ENCODE measurements at places on chromosomes 7 and 10.
A peak's percentile ranks its signal among the peaks of the same experiment; 100 is the strongest.

GRCh38 chr7:53094827-53095226 is 59.4 kb downstream of the POM121L12 start:
- no peak for DNase-seq

DNA sequence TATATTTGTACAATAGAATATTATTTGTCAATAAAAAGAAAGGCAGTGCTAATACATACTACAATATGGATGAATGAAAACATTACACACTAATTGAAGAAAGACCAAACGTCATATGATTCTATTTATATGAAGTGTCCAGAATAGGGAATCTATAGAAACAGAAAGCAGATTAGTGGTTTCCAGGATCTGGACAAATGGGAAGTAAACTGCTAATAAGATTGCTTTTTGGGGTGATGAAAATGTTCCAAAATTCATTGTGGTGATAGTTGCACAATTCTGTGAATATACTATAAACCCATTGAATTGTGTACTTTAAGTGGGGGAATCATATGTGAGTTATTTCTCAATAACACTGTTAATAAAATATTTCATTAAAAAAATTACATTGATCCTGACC is 78.2 kb upstream of the IFRD1 start:
- DNase-seq = no peak

GRCh38 chr10:11049806-11050205 is 32.1 kb downstream of the CELF2 start:
- no peak for DNase-seq

- no peak for DNase-seq
Observed at GRCh38 chr7:40755438-40755837, 620.6 kb downstream of the SUGCT start.

- DNase-seq = no peak
Observed at GRCh38 chr7:17022920-17023319, 141.1 kb upstream of the AGR3 start.

- DNase-seq = no peak
Observed at GRCh38 chr7:139284252-139284896, 53.3 kb downstream of the UBN2 start.

GRCh38 chr10:103982639-103983038 is 15.7 kb downstream of the SLK start:
- no peak for DNase-seq

GRCh38 chr7:24739306-24739705 is 18.0 kb downstream of the GSDME start:
- DNase-seq = no peak

GRCh38 chr10:117016266-117016665 is 11.3 kb upstream of the SHTN1 start:
- DNase-seq = no peak

- peak; percentile 52 for DNase-seq
Observed at GRCh38 chr10:21527598-21528235, 2.2 kb upstream of the SKIDA1 start.

GRCh38 chr10:96410296-96410695 is 51.5 kb upstream of the OPALIN start:
- no peak for DNase-seq

DNA sequence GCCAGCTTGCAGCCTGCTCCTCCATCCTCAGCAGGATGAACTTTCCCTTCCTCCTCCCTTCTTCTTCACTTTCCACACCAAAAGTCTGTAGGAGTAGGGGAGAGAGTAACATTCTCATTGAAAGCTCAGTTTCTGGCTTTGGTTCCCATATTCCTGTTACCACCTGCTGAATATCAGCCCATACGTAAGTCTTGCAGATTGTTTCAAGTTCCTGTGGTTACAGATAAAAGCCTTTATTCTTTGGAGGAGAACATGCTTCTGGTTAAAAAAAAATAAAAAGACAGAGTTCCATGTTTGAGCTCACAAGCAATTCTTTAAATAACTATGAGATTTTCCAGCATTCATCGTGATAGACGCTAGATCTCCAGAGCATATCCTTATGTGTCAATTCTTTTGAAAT is 637.3 kb downstream of the SUGCT start:
- no peak for DNase-seq

- no peak for DNase-seq
Observed at GRCh38 chr10:29328983-29329382, 40.1 kb downstream of the LYZL1 start.

DNA sequence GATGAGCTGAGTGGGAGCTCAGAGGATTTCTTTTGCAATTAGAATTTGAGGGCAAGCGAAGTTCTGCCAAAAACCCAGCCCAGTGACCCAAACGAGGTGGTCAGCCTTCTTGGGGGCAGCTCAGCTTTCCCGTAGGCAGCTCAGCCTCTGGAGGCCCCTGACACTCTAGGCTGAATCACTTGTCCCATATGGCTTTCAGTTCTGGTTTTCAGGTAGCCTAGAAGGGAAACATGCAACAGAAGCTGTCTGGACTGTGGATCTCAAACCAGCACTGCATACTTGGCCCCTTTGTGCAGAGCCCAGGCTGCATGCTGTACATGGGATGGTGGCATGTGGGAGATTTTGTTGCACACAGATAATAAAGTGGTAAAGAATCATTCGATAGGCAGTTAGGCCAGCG is 322.8 kb downstream of the ANKRD30A start:
- no peak for DNase-seq

DNA sequence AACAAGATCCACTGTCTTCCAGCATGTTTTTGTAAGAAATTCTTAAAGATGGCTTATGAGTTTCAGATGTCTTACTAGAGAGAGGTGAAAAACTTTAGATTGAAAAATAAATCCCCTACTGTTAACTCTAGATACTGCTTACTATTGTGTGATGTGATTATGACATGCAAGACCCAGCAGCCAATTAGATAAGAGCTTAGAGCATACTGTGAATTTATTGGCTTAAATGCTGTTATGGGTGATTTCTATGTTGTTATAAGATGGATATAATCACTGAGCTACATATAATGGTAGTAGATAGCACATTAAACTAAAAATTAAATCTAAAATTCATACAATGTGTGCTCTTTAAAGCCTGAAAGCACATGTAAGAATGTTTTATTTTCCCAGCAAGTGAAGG is at the start of gene RNF133:
Gene RNF133 (minus strand): TSS at position 101 of the 400 bp plus-strand sequence. CDS start 199 bp downstream, outside the sequence.
- no peak for DNase-seq

DNA sequence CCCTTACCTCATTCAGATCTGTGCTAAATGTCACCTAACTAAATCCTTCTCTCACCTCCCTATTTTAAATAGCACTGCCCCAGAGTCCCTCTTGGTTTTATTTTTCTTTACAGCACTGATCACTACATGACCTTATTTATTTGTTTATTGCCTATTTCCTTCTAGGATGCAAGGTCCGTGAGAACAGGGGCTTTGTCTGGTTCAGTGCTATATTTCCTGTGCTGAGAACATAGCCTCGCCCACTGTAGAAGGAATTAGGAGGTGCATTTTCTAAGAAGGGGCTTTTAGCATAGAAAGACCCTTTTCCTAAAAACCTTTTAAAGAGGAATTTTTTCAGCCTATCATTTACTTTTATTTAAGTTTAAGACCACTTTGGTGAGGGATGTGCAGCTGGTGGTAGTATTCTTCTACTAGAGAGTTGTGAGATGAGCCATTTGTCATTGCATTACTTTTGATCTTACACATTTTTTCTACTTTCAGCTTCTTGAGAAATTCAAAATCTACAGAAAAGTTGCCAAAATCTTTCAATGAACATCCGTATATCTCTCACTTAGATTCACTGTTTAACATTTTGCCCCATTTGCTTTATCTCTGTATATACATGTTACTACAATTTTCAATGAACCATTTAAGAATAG is 13.5 kb upstream of the PCGF5 start:
- no peak for DNase-seq

- DNase-seq = no peak
Observed at GRCh38 chr7:1313613-1314012, 80.9 kb downstream of the UNCX start.

GRCh38 chr7:80924090-80924489 is 5.2 kb upstream of the SEMA3C start:
- no peak for DNase-seq

DNA sequence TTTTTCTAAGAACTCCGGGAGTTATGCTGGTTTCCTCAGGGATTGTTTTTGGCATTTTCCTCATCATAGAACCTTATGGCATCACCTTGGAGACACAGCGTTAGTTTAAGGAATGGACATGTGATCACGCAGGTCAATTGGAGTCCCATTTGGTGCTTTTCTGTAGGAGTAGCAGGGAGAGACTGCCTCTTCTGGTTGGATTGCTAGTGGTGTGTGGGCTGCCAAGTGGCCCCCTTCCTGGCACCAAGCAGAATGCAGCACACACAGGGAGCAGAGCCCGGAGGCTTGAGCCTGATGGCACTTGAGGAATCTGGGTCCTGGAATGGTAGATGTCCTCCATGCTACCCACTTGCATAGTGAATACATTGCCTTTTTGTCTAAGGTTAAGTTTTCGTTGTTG is 57.9 kb downstream of the SDK1 start:
- no peak for DNase-seq

DNA sequence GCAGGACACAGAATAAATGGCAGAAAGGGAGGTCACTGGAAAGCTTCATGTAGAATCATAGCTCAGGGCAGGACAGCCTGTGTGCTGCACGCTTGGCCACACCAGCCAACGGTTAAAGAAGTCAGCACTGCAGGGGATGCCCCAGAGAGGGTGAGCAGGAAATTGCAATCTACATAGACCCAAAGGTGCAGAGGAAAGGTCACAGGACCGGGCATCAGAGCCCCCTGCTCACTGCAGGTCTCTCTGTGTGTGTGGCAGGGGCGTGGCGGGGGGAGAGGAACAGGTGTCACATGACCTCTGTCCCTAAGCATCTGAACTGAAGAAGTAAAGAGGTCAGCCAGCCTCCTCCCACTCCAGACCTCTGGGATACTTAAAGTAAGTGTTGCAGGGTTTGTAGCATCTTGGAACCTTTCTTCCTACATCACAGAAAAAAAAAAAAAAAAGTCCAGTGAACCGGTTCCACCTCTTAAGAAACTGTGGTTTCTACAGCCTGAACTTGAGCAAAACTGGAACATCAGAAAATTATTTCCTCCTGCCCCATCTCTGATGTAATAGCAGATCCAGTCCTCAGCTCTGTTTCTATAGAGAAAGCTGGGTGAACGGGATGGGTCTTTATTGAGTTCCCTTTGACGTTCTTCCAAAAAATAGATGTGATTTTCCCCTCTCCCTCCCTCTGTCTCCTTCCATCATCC is 64.3 kb downstream of the RGS10 start:
- no peak for DNase-seq

DNA sequence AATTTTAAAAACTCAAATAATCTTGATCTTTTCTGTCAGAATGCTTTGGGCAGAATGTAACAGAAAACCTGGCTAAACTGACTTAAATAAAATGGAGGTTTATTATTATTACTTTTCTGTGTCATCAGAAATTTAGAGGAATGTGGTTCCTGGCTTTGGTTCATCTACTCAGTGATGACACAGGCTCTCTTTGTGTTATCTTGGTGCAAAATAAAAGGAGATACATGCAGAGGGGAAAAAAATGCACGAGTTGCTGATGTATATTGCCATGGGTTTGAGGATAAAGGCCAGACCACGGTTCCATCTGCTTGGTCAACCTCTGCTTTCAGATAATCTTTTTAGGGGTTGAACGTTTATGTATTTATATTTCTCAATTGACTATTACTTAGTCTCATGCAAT is 181.4 kb downstream of the SUGCT start:
- peak; percentile 56 for DNase-seq

Data from foreskin melanocyte (primary cell).